ENCODE measurements at places on chromosomes 13 and 19.

DNA sequence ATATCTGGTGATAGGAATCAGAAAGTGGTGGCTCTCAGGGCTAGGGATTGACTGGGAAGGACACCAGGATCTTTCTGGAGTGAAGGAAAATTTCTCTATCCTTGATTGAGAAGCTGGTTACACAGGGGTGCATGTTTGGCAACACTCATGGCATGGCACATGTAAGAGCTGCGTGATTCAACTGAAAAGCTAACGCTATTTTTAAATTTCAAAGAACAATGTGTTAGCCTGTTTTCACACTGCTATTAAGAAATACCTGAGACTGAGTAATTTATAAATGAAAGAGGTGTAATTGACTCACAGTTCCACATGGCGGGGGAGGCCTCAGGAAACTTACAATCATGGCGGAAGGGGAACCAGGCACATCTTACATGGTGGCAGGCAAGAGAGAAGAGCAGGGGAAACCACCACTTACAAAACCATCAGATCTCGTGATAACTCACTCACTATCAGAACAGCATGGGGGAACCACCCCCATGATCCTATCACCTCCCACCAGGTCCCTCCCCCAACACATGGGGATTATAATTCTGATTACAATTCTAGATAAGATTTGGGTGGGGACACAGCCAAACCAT, 7.4 kb downstream of the SIGLEC8 start:
- DNase-seq: peak; percentile 23

DNA sequence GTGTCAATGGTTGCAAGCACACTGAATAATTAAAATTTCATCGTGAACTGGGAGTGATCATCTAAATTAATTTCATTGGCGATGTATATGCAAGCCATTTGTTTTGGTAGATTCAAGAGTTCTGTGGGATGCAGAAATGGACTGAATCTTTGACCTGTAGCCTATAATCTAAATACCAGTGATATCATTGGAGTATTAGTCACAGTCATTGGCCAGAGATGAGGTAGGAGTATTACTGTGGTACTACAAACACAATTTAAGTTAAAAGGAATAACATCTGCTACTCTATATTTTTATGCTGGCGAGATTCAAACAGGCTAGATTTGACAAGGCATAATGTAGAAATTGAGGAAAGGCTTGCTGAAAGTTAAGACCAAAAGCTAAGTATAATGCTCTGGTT, 14.0 kb downstream of the FRY start:
- DNase-seq: no peak

DNA sequence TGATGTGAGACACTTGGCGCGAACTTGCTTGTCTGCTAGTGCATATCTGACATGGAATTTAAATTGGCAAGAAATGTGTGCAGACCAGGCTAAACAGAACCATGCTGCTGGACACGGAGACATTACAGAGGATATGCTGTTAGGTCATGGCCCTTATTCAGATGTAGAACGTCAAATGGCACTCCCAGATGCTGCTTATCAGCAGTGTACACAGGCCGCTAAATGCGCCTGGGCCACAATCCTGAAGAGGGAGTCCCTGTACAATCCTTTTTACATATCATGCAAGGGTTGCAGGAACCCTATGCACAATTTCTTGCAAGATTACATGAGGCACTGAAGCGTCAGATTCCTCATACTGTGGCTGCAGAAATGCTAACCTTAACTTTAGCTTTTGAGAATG, 9.3 kb downstream of the ZNF350 start:
- no peak for DNase-seq

DNA sequence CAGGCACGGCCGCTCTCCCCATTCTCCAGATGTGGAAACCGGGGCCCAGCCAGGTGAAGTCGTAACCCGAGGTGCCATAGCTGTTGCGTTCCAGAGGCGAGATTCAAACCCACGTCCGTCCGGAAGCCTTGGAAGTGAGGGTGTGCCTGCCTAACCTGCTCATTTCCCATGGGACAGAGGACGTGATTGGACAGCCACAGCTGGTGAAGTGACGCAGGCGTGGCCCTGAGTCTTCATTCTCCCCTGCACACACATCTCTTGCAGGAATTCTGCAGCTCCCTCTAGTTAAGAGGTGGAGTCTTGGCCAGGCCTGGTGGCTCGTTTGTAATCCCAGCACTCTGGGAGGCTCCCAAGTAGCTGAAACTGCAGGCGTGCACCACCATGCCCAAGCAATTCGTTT, 16.8 kb downstream of the MEIS3 start:
- DNase-seq: no peak

GRCh38 chr13:110989331-110989730, 74.5 kb upstream of the ANKRD10 start:
- no peak for DNase-seq

DNA sequence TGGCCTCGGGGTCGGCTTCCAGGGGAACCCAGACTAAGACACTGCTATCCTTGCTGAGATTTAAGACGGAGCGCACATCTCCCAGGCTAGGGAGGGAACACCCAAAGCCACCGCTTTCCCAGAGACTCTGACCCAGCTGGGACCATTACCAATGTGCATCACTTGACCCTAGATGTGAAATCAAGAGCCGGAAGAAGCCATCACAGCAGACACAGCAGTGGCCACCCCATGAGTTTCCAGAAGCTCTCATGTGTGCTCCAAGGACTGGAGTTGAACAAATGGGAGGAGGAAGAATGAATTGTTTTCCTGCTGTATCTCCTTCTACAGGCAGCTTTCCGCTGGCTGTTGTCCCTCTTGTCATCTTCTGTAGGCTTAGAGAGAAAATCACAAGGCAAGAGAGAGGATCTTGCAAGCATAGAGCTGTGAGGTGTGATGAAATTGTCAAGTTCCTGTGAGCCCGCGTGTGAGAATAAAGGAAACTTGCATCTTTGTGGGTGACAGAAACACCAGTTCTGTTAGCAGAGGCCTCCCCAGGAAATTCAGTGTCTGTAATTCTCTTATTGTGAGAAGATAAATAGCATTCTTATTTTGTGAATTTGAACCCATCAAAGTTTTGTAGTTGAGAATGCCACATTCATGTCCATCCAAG, 711.8 kb downstream of the UQCRFS1 start:
- DNase-seq: no peak

DNA sequence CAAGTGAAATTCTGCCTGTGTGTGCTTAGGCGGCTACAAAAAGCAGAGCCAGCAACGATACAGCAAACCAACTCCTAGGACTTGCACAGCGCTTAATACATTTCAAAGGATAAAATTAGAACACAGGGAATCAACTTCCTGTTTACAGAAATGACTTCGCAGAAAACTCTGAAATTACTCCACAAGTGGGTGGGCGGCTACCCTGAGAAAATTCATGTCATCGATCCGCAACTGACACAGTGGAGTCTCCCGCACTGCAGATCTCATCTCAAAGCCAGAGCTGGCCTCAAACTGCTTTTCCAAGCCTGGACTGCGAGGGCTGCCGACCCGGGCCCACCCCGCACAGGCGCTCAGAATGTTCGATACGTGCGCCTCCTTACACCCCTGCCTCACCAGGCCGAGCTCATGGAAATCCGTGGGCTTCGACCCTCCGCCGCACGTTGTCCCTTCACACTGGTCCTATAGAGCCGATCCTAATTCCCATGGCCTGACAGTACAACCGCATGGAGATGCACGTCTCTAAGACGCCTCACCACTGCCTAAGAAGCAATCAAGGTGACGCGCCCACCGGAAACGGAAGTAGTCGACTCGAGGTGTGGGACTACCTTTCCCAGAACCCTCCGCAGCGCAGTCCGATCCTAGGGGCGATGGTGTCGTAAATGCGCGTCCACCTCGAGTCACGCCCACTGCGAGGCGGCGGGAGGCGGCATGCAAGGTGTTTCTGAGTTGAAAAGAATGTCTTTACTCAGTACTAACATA, at the start of gene ZNF229:
ZNF229 (minus strand) TSS at position 557 of the 759 bp plus-strand sequence. CDS start 5,625 bp downstream, outside the sequence.
- DNase-seq: peak; percentile 60
